Endothelial cell of umbilical vein (primary cell): ENCODE measurements at places on chromosomes 1 and 21. TPM values are rescaled to one million over a fixed set of nuclear protein-coding genes. Genes with fewer than 3 reads are reported as not detected.

Gene CSF1
- total RNA-seq = 22.7 and 28.9 TPM in 2 replicates

Gene SMCP
- total RNA-seq = not detected in 2 replicates

Gene AMY1A
- total RNA-seq = not detected in 2 replicates

Gene RIPPLY3
- not detected in 2 replicates for total RNA-seq

Gene TARDBP
- 171 and 183 TPM in 2 replicates for total RNA-seq

Gene IFI44L
- 1.5 and 2.8 TPM in 2 replicates for total RNA-seq
